ENCODE measurements at places on chromosomes 1 and 21.

- no peak for DNase-seq
These were observed 553.6 kb downstream of the NUF2 start for GRCh38 chr1:163875200-163875926.

DNA sequence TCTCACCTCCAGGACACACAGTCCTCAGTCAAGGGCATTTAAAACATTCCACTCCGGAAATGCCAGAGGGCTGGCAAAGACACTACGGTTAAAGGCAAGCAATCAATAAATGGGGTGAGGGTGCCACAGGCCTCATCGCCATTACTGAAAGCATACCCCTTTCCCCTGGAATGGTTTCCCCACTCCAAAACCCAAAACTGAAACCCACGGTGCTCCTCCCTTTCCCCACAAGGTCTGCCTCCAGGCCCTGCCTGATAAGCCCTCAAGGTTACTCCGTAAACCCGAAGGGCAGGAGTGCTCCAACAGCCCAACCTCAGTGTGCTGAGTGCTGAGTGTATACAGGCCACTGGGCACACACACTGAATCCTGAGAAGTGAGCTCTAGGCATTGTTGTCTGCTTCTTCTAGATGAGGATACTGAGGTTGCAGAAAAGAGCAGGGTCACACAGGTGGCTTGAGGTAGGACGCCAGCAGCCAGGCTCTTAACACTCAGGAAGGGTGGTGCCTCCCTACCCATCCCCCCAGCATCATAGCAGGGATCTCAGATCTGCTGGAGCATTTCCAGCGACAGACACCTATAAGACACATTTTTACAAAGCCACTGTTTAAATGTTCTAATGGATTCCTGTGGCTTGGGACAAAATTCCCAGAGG, 29.0 kb downstream of the SSBP3 start:
- no peak for DNase-seq

DNA sequence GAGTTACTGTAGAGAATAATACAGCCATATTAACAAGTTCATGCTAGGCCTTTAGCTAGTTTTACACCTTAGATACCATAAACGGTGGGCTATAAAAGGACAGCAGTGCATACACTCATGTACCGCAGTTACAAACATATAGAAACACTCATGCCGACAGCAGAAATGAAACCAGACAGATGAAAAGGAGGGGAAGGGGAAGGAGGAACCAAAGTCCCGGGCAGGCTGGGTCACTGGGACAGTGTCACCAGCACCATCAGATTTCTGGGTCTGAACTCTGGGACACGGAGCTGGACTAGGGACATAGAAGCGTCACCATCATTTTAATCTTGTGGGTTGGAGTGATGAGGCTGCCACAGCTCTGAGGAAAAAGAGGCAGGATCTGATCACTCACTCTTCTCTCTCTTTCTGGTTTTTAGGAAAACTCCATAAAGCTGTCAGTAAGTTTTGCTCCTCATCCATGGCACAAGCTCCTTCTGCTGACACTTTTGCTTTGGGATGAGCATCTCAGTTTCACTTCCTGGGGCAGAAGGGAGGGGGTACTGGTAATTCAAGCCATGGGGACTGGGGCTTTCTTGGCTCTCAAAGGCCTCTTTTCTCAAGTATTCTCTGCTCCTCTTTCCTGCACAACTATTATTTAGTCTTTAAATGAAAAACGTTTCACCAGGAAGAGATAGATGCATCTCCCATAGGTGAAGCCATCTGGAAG, 7.8 kb upstream of the ZNF691 start:
- DNase-seq, result no peak

- no peak for DNase-seq
These were observed 31.2 kb upstream of the TSPEAR start for GRCh38 chr21:44742418-44743153.

DNA sequence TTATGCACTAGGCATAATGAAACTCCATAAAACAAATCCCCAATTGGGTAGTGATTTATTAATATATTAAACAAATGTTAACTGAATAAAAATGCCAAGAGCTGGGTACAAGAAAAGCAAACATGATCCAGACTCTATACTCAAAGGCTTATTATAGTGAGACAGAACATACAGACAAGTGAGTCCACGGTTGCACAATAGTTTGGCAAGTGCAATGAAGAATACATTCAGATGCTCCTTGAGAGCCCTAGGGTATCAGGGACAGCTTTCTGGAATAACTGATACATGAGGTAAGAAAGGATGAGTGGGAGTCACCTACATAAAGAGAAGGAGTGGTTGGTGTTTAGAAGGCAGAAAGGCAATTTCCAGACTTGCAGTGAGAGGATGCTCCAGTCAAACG, 85.1 kb downstream of the VAV3 start:
- no peak for DNase-seq

GRCh38 chr1:65791801-65792668, 660 bp upstream of the PDE4B start:
- DNase-seq, result no peak
